ENCODE measurements at places on chromosomes 16 and 17.

- DNase-seq: peak; percentile 51
Observed at GRCh38 chr17:9217151-9218056, 196.1 kb downstream of the NTN1 start.

DNA sequence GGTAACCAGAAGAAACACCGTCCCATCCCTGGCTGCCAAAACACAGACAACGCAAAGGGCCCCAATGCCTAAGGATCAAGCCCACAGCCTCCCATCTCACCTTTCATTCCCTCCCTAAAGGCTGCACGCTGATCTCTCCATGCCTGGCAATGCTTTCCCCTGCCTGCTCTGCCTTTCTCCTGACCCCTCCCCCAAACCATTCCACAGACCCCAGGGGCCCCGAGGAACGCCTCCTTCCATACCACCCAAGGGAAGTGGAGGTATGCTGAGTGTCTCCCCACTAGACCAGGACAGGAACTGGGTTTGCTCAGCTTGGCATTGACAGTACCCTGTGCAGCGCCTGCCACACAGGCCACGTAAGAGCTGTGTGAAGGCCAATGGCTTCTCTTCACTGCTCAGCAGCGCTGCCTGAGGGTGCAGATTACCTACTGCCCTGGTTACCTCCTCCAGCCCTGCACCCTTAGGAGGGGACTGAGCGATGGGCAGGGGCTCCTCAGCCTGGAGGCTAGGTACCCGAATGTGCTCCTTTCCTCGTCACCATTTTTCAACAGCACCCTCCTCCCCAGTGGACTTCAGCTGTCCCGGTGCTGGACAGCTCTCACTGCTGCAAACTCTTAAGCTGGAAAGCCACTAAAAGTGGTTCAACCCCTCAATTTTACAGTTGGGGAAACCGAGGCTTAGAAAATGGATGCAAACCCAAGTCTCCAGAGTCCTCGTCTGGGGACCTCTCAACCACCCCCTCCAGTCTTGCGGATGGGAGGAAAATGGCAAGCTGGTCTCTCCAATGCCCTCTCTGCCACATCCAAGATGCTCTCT, 45.0 kb downstream of the SRCIN1 start:
- DNase-seq: no peak

GRCh38 chr17:31699886-31700285, 159.2 kb downstream of the COPRS start:
- DNase-seq: no peak

- DNase-seq: no peak
Observed at GRCh38 chr17:77923135-77923534, 35.4 kb upstream of the TNRC6C start.

GRCh38 chr16:21083729-21084268, 66.8 kb downstream of the DNAH3 start:
- DNase-seq: no peak

- no peak for DNase-seq
Observed at GRCh38 chr16:23640615-23640930, 537 bp downstream of the PALB2 start.

- DNase-seq: no peak
Observed at GRCh38 chr17:61251939-61252865, 147.4 kb upstream of the TBX2 start.

GRCh38 chr17:51046046-51046445, 74.6 kb downstream of the SPAG9 start:
- DNase-seq: no peak

- no peak for DNase-seq
Observed at GRCh38 chr16:57704011-57704904, 9.7 kb downstream of the DRC7 start.

GRCh38 chr16:77868052-77868451, 79.7 kb downstream of the VAT1L start:
- no peak for DNase-seq

GRCh38 chr16:2335286-2335895, 5.1 kb downstream of the ABCA3 start:
- DNase-seq: no peak

DNA sequence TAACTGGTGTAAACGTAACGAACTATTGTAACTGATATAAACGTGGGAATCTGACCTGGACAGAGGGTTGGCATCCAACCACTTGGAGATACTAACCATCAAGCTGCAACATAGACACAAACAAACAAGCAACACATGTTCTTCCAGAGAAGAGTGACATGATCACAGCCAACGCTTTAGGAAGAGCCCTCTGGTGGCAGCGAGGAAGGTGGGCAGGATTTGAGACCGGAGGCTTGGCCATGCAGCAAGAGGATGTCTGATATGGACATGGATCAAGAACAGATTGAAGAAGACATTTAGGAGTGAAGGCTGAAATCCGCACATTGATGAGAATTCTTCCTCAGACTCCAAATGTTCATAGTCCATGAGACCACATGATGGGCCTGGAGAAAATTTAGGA, 40.3 kb upstream of the TNRC6A start:
- no peak for DNase-seq

GRCh38 chr16:85928401-85928820, 29.4 kb downstream of the IRF8 start:
- DNase-seq: no peak

DNA sequence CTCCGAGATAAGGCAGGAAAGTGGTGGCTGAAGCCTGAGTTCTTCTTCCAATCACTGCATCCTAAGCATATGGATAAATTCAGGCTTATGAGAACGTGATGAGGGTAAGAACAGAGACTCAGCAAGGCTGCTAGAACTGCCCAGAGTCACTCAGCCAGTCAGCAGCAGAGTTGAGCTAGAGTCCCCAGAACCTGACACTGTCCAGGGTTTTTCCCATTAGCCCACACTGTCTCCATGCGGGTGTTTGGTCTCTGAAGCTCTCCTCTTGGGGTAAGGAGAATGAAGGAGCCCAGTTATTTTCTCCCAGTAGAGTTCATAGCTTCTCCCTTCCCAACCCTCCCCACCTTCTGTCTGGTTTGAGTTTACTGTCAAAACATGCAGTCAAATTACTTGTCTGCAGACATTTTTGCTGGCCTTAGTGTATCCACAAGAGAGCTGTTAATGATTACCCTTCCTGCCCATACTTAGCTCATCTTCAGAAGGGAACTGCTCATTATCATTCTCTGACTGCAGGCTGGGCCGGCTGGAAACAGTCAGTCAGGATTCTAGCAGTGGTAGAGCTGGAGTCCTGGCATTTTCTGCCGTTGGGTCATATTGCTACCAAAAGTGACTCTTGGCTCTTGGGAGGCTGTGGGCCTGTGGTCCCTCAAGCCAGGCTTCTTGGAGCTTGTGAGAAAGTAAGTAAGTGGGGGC, 460.0 kb downstream of the HS3ST3B1 start:
- DNase-seq: no peak

DNA sequence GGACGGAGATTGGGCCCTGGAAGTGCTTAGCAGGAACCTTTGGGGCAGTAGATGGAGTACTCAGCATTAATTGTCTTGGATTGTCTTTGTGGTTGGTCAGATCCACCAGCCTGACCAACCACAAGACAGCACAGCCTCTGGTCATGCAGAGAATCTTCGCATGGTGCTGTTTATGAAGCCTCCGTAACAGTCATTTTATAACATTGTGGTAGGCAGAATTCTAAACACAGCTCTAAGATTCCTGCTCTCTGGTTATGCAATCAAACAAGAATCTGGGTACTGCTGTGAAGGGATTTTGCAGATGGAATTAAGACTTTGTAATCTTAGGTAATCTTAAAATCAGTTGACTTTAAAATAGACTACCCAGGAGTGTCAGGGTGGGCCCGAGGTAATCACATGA, 312.2 kb upstream of the GOT2 start:
- no peak for DNase-seq

DNA sequence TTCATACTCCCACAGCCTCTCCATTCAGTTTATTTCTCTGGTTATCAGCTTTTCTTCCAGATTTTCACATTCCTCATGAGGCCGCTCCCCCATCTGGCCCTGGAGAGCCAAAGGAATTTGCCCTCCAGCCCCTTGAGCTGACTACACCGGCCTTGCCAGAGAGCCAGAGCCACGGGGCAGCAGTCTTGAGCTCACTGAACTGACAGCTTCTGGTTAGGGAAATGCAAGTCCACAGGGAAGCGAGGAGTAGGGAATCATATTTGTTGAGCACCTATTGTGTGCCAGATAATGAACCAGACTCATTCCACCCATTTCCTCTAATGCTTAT, 102.4 kb downstream of the ABCC12 start:
- DNase-seq: no peak

DNA sequence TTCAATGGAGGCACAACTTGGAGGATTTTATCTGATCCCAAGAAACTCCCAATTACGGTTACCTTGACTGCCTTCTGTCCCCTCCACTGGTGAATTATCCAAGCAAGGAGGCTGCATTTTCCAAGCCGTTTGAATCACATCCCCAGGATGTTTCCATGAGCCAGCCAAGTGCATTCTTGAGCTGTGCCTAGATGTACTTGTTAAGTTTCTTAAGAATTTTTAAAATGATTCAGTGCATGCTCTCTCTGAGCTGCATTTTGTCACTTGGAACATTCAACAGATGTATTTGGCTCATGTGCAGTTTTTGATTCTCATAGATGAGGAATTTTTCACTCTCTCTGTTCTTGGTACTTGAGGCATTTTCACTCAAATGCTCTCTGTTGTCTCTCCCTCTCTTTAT, 202.6 kb upstream of the MYOCD start:
- peak; percentile 29 for DNase-seq

DNA sequence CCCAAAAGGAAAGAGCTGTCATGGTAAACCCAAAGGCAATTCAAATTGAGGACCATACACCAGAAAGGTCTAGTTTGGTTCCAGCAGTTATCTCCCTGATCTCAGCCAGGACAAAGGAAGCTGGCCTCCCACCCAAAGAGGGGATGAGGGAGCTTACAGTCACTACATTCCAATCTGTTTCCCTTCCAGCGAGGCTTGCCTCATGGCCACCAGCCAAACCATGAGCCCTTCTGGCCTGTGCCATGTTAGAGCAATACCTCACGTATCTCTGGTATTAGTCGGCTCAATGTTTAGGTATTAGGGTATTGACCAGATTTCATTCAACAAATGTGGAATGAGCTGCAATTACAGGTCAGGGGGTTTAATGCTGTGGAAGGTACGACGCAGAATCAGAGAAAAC, 8.4 kb downstream of the NDUFAB1 start:
- DNase-seq: peak; percentile 91

DNA sequence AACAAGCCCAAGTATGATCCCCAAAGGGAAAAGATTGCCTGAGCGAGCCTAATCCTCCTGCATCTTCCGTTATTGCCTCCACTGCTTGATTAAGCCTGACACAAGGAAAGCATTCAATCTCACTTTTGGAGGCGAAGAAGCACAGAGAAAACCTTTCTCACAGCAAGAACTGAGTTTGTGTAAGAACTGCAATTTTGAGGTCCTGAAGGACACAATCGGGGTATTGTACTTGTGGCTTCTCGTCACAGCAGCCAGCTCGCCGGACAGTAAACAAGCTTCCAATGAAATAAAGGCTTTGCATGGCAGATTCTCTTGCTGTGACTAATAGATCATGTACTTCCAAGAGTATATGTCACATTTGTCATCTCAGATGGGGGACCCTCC, 18.7 kb upstream of the FOXF1 start:
- no peak for DNase-seq

DNA sequence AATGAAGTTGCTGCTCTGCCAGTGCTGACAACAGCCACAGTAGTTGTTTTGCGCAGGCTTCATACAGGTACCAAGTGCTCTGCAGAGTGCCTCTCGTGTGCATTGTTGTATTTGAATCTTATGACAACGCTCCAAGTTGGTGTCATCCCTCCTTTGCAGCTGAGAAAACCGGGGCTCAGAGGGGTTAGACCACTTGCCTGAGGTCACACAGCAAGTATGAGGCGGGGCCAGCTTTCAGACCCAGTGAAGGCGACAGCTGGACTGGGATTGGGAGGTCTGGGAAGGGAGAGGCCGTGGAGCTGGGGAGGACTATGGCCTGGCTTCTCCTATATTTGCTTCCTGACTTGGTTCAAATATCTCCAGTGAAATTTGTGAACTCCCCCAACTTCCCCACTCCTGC, 33.2 kb downstream of the WNT9B start:
- no peak for DNase-seq

- no peak for DNase-seq
Observed at GRCh38 chr16:50259334-50260205, 6.8 kb upstream of the ADCY7 start.

DNA sequence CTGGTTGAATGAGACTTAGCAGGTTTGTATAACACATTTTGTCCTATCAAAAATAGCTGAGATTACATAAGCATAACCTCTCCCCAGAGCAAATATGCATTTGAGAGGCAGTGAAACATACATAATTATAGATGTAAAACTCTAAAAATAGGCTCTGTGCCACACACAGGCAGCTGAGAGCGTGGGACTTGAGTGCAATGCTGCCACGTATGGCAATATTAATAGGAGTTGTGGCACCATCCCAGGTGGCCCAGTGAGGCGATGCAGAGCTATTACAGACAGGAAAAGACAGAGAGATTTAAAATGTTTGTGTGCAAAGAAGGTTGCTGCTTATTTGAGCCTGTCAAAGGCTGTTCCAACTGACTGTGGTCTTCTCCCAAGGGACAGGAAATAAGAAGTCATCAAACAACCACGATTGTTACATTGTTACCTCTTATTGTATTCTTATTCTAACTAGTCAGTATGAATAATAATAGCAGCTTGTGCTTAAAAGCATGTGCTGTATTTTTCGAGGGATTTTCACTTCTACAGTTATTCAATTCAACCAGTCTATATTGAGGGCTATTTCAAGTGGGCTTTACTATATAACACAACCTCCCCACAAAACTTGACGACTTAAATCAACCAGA, 116.5 kb downstream of the SALL1 start:
- no peak for DNase-seq

DNA sequence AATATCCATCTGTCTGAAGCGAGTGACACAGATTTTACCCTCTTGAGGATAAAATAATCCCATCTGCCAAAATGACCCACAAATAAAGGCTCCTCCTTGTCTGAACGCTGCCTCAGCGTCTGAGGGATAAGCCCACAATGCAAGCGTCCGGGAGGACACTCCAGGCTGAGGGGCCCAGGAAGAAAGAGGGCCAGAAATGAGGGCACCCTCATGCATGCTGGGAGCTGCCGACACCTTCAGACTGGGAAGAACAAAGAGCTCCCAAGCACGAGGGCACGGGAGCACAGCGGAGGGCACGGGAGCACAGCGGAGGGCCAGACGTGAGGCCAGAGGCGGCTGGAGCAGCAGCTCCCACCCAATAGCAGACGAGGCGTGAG, 126.9 kb downstream of the ZNF778 start:
- DNase-seq: no peak

DNA sequence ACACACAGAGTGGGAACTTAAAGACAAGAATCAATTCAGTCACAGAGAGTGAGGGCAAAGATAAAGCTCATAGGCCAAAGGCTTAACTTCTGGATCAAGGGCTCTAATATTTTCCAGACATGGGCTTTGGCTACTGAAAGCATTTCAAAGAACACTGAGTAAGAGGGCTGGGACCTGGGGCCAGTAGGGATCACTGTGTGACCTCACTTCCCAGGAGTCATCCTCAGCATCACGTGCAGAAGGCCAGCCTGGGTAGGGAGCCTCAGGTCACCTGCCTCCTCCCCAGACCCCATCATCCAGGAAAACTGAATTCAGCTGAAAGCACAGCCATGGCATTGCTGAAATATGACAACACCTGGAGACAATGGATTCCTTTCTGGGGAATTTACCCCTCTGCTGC, 163.5 kb downstream of the RAB11FIP4 start:
- no peak for DNase-seq
